ENCODE measurements at places on chromosomes 16 and 17.

- DNase-seq = no peak
Measured at GRCh38 chr17:64001091-64001579, 3.0 kb downstream of the PRR29 start.

DNA sequence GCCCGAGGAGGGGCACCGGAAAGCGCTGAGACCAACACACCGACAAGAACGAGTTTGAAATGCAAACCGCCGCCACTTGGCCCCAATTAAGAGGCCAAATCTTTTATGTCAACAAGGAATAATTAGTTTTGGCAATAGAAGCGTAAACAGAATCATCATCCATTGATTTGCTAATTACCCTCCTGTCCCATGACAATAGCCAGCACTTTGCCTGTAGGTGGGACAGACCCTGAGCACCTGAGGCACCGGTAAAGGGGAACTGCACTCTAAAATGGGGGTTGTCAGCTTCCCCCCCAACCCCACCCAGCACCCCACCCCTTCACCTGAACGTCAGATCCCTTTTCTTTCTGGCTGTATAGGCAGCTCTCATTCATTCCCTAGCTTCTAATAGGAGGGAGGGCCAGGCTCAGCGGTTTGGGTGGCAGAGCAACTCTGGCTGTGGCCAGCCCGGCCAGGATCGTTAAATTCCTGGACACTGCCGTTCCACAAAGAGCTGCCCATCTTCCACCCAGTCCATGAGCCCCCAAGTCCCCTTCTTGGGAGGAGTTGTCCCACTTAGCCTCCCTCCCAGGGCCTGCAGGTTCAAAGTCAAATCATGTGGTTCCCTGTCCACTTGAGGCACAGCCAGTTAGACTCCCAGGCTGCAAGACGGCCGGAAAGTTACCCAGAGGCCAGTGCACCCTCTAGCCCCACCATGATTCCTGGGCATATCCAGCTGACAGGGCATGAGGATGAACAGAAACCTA, 45.8 kb downstream of the WNT3 start:
- no peak for DNase-seq

- no peak for DNase-seq
Measured at GRCh38 chr17:32998887-32999228, 7.2 kb downstream of the SPACA3 start.

DNA sequence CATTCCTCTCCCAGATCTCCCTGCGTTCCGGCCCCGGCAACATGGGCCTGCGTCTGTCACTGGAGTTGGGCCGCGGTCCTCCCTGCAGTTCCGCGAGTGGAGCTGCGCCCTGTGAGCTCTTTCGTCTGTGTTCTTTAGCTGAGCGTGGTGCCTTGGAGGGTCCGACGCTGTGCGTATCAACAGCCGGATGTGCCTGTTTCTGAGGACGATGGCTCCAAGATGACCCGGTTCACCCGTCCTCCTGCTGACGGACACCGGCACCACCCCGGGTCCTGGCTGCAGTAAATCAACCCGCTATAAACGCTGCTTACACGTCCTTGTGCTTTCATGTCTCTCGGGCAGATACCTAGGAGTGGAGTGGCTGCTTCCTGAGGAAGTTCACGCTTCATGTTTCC, 44.8 kb upstream of the GNG13 start:
- no peak for DNase-seq

GRCh38 chr17:39628655-39629493, 2.1 kb downstream of the PPP1R1B start:
- DNase-seq = no peak

DNA sequence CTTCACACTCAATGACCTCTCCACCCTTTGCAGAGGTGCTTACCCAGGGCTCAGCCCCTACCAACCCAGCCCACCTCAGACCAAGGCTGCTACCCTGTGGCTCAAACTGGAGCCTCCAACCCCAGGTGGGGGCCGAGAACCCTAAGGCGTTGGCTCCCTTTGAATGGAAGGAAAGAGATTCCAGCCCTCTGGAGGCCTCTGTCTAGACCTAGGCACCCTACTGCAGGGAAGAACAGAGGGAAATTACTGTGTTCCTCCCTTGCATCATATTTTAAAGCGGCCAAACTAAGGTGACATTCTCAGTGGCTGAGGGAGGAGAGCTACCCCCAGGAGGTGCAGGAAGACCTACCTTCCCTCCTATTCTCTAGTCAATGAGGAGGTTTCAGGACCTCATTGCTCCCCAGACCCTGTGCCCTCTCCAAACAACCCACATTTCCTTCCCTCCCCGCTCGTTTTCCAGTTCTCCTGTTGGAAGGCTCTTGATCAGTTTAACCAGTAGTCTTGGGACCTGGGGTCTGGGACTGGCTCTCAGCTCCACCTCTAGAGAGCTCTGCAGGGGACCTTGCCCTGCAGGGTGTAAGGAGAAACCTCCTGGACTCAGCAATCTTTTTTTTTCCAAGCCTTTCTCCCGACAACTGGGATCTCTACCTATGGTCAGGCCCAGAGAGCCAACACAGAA, 5.5 kb upstream of the HOXB8 start:
- DNase-seq = no peak

GRCh38 chr16:31149332-31149731, 534 bp downstream of the PRSS36 start:
- DNase-seq = no peak

GRCh38 chr17:45130681-45131615, 1.4 kb downstream of the PLCD3 start:
- no peak for DNase-seq

DNA sequence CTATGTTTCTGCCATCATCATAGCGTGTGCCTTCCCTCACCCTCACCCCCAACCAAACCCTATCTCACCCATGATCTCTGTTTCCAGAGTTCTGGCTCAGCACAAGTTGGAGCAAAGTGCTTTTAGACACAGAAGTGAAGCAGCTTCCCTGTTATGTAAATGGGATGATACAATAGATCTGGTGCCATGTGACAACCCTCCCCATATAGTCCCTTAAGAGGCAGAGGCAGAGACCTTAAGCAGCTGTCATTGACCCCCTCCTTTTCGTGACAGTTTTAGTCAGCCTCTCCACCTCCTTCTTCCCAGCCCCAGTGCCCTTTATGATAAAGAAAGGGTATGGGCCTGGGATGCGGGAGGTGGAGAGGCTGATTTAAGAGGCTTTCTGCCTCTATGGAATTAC, 40.3 kb upstream of the MED13 start:
- DNase-seq = no peak

DNA sequence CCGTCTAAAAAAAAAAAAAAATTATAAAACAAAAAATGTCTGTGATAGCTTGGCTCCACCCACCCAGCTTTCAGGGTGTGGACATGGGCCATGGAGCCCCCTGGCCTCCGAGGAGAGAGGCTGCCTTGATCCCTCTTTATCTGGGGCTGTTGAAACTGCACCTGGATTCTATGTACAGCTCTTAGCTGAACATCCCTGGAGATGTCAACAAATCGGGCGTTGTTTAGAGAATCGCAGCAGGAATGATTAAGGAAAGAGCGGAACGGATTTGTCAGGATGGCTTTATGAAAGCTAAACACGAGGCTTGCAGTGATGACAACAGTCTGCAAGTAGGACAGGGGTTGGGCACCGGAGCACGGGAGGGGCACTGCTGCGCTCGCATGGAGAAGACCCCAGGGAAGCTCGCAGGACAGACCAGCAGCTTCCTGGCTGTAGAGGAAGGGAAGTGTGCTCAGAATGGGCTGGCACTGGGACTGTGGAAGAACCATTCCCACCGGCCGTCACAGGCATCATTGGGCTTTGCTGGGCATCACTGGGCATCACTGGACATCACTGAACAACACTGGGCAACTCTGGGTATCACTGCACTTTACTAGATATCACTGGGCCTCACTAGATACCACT, 195.8 kb upstream of the FOXF1 start:
- no peak for DNase-seq

GRCh38 chr16:89409161-89409711, 81.1 kb downstream of the ANKRD11 start:
- DNase-seq = peak; percentile 90

- DNase-seq = no peak
Measured at GRCh38 chr16:24580665-24581064, 41.3 kb downstream of the RBBP6 start.

GRCh38 chr17:2782055-2782454, 14.2 kb upstream of the RAP1GAP2 start:
- no peak for DNase-seq

DNA sequence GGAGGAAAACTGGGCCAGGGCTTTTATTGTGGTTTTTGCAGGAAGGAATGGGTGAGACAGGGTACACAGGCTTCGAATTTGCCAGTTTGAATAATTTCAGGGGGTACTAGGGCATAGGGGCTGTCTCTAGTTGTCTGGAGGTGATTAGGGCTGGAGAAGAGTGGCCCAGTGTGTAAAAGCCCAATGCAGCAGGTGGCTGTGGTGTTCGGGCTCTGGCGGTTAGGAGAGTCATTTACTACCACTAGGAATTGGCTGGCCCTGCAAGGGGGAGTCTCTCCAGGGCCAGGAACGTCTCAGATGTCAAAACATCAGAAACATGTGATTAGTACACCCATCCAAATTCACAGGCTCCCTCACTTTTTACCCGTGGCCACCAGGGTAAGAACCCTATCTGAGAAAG, 50.3 kb downstream of the GINS3 start:
- no peak for DNase-seq

DNA sequence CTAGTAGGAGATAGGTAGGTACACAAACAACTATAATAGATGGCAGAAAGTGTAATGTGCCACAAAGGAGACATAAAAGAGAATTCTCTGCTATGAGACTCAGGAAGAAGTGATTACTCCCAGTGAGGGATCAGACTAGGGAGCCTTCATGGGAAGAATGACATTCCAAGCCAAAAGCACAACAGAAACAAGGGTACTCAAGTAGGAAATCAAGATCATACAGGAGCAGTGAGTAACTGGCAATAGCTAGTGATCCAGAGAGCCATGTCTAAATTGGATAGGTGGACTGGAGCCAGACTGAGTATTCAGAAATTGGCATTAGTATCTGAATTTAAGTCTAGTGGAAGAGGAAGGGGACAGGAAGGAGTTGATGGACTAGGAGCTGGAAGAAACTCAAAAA, 10.7 kb downstream of the RFFL start:
- no peak for DNase-seq

GRCh38 chr17:73952480-73953205, 250.8 kb upstream of the RPL38 start:
- DNase-seq = peak; percentile 7

DNA sequence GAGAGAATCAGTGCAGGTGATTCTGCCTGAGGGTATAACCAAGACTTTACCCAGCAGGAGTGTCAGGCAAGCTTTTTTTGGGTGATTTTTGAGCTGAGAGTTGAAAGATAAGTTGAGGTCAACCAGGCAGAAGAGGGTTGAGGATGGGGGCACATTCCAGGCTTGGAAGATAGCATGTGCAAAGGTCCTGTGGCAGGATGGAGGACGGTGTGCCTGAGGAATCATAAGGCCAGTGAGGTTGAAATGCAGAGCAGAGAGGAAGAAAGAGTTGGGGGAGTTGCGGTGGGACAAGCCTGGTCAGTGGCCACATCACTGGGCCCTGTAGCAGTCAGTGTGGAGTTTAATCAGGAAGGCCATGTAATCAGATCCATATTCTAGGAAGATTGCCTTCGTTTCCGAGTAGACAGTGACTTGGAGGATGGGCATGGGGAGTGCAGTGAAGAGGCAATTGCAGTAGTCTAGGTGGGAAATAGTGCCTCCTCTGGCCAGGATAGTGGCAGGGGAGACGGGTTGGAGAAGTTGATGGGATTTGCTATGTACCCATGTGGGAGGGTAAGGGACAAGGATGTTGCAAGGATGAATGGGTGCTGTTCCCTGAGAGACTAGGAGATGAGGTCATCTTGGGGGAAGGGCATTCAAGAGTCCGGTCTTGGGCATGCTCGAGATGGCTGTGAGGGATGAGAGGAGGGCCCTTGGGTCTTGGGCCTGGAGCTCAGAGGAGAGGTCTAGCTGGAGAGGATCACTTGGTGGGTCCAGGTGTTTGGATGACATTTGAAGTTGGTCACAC, 3.9 kb downstream of the PLEKHG4 start:
- no peak for DNase-seq

- no peak for DNase-seq
Measured at GRCh38 chr16:22420606-22421135, 46.3 kb upstream of the CDR2 start.

DNA sequence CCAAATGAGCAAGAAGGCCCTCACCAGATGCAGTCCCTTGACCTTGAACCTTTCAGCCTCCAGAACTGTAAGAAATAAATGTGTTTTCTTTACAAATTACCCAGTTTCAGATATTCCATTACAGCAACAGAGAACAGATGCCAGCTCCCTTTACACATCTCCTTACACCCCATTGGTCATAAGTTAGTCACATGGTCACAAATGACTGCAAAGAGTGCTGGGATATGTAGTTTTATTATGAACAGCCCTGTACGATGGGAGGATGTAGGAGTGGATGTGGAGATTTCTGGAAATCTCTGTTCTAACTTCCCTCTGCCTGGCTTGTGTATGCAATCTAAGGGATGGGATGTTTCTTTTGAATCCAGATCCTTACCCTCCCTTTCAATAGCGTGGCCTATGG, 13.3 kb upstream of the RPL38 start:
- peak; percentile 16 for DNase-seq

GRCh38 chr17:19345067-19345460, 17.5 kb downstream of the B9D1 start:
- no peak for DNase-seq

DNA sequence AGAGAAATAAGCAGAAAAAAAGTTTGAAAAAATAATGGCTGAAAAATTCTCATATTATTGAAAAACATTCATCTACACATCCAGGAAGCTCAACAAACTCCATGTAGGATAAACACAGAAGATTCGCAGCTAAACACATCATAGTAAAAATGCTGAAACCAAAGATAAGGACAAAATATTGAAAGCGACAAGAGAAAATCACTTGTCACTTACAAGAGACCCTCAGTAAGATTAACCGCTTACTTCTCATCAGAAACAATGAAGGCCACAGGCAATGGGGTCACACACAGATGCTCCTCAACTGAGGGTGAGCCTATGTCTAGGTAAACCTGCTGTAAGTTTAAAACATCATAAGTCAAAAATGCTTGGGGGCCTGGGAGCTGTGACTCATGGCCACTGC, 38.1 kb upstream of the METRNL start:
- DNase-seq = no peak

Measured in naive thymus-derived CD8-positive, alpha-beta T cell (primary cell).